Kidney capillary endothelial cell (primary cell): ENCODE measurements at places on chromosomes 16 and 17.

- no peak for DNase-seq
Measured at GRCh38 chr16:53901408-53901807, 197.5 kb downstream of the FTO start.

DNA sequence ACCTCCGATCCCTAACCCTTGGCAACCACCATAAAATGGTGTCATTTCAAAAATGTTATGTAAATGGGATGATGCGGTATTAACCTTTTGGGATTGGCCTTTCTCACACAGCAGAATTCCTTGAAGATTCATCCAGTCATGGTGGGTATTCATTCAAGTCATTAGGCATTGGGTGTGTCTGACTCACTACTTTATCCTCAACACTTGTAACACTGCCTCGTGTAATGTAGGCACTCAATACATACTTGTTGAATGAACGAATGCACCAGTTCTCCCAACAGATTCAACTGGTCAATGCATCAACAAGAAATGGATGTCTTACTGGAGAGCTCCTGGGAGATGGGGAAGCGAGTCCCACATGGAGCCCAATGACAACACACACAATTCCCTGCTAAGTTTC, 21.8 kb upstream of the GAN start:
- DNase-seq: no peak

DNA sequence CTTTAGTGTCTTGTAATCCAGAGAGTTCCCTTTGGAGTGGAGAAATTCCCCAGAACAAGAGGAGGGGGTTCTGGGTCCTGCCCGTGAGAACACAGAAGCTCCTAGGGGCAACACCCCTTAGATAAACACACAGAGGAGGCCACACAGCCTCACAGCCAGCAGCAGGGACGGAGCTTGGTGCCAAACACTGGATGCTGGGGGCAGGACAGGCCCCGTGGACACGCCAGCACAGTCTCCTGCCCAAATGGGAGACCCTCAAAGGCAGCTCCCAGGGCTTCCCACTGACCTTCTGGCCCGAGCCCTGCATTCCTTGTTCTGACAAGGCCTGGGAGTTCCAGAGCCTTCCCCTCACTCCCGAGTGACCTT, 31.8 kb upstream of the JPH3 start:
- no peak for DNase-seq

GRCh38 chr17:69501591-69502468, 87.3 kb downstream of the MAP2K6 start:
- DNase-seq: no peak

- no peak for DNase-seq
Measured at GRCh38 chr17:1943436-1943831, 81.7 kb downstream of the RTN4RL1 start.

GRCh38 chr17:28390141-28390540, 15.9 kb downstream of the SLC46A1 start:
- no peak for DNase-seq

DNA sequence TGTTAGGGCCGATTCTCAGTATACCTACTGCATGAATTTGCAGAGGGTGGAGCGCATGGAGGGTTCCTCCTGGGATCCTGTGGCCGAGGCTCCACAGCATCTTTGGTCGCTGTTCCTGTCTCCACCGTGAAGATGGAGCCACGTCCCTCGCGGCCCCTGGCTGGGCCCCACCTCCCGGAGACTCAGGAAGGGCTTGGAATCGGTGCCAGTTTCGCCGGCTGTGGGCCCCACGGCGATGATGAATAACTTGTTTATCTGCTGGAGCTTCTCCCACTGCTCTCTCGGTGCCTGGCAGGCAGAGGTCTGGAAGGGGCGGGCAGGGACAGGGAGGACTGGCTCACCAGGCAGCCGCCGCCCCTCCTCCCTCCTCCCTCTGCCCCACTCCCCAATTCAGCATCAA, 8.1 kb downstream of the SLC5A11 start:
- no peak for DNase-seq

GRCh38 chr17:81387100-81388090, 7.9 kb upstream of the BAHCC1 start:
- DNase-seq: no peak

DNA sequence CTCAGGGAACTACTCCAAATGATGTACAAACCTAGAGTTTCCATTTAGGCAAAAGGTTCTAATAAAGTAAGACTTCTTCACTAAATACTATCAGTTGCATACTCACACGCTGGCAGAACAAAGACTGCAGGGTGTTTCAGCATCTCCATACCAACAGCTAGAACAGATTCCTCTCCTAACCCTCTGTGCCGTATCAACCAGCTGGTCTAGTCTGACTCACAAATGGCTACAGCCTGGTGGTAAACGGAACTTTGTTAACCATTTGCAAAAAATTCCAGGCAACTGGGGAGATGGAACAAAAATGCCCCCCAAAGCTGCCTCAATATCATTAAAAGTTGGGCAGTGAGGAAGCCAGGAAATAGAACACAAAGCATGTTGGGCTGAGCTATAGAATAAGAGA, 217.1 kb downstream of the GRIN2A start:
- DNase-seq: no peak

GRCh38 chr17:56936697-56937322, 23.0 kb upstream of the TRIM25 start:
- DNase-seq: no peak

DNA sequence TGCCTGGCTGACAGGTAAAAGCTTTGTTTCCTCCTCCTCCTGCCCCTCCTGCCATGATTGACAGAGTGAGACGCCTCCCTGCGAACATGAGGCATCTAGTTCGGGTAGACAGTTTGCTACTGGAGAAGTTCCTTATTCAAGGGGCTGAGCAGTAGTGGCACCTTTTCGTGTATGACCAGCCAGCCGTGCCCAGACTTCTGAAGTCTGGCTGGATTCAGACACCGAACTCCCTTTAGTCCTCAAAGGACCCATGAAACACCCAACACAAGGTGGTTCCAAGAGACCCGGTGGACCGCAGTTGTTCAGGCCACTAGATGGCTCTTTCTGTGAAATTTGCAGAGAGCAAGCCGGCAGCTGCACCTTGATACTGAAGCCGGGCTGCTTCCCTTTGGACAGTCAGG, 192.8 kb downstream of the XYLT1 start:
- no peak for DNase-seq

- DNase-seq: no peak
Measured at GRCh38 chr17:64024781-64025731, 4.6 kb upstream of the ICAM2 start.

GRCh38 chr16:87560428-87561199, 41.7 kb upstream of the JPH3 start:
- no peak for DNase-seq

DNA sequence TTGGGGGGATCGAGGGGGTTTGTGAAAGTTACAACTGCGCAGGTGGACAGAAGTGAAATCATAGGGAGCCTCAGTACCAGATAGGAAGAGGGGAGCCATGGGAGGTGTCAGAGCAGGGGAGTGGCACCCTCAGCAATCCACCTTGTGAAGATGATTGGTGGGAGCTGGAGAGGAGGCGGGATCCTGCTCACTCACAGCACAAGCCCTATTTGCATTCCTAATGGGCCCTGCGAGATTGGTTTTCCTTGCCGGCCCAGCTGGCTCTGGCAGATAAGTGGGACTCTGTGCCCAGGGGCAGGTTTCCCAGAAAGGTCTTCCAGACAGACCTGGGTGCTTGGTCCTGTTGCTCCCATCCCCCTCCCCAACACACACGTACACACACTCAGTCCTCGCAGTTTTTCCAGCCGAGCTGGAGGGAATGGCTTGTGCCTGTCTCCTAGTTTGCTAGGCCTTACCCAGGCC, 9.4 kb downstream of the WNT3 start:
- DNase-seq: no peak

DNA sequence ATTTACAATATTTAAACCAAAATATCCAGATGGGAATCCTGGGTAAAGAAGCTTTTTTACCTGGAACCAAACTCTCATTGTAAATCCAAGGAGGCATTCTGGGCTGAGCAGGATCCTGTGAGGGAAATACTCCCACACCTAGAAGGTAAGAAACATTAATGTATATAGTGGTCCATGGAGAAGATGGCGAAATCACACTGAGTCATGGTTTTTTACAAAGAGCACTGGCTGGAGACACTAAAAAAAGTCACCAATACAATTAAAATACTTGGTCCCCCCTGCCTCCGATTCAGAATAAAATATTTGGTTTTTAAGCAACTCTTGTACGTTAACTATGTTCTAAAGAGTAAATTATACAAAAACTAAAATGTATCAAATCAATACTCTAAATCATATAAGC, 32.9 kb downstream of the SYNRG start:
- DNase-seq: no peak

DNA sequence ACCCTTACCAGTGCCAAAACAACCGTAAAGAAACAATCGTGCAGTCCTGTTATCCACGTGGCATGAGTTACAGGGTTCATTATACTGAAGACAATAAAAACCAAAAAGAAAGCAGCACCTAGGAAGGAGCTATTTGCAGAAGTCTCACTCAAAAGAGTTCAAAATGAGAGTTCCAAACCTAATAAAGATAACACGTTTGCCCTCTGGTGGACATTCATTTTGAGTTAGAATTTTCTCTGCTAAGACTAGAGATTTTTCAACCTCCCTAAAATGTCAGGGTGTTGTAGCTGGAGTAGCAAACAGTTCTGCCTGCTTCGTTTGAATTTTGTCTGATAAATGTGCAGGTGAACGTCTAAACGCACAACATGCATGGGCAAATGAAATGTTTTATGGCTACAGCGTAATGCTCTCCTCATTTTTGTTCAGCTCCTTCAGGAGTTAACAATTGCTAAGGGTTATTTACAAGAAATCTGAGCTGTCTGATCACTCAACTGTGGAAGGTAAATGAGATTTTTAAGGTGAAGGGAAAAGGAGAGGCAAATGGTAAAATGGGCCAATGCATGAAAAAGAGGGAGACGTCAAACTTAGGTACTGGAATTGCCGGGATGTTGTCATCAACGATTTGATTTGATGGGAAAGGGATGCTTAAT, 1067.9 kb upstream of the EEF2KMT start:
- DNase-seq: no peak

DNA sequence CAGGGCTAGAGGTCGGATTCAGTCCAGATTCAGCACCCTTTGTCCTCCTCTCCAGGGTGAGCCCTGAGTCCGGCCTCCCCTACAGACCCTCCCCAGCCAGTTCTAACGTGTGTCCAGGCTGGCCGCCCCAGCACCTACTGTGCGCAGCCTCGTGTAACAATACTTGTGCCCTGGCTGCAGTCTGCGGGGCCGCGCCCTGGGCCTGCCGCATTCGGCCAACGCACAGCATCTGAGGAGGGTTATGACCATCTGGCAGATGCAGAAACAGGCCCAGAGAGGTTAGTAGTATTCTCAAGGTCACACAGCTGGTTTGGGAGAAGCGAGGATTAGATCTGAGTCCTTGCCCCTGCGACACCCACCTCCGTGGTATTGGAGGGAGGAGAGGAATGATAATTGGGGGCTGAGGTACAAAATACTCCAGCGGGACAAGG, 968 bp downstream of the RIPOR1 start:
- DNase-seq: no peak

DNA sequence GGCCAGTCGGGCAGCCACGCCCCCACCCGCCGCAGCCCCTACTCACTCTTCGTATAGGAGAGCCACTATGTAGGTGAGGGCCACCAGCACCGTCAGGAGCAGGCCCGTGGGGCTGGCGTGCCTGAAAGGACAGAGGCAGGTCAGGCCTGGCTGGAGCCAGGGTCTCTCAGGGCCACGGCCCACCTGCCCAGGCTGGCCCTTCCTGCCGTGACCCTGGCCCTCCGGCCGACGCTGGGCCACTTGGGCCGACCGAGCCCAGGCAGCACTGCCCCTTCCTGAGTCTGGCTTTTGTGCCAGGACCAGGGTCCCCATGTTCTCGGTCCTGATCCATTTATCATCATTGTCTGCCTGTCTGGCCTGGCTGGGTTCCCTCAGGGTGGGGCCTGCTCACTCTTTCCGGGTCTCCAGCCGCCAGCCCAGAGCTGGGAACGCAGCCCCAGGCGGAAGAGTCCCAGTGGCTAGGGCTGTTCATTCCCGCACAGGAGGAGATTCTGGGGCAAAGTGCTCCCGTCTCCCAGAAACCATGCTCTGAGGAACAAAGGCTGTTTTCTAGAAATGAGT, 10.1 kb upstream of the RASD1 start:
- no peak for DNase-seq

DNA sequence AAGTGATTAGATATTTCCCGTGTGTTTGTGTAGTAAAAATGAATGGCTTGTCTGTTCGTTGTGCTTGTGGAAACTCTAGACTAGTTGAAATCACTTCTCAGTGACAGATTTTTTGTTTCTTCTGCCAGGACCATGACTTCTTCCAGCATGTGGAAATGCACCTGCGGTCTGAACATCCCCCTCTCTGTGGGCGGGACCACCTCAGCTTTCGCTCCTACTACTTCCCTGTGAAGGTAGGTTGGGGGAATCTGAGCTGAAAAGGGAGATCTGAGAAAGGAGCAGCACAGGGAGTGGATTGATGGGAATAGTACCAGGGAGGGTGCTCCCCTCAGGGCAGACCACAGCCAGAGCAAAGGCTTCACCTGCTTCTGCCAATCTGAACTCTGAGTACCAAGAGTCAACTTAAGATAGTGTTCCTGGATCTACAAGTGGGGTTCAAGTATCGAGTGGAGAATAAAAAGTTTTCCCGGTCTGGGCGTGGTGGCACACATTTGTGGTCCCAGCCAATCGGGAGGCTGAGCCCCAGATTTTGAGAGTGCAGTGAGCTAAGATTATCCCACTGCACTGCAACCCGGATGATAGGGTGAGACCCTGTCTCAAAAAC, 47.5 kb downstream of the SF3B3 start:
- DNase-seq: no peak

- DNase-seq: no peak
Measured at GRCh38 chr16:73048292-73049080, 558 bp upstream of the ZFHX3 start.

DNA sequence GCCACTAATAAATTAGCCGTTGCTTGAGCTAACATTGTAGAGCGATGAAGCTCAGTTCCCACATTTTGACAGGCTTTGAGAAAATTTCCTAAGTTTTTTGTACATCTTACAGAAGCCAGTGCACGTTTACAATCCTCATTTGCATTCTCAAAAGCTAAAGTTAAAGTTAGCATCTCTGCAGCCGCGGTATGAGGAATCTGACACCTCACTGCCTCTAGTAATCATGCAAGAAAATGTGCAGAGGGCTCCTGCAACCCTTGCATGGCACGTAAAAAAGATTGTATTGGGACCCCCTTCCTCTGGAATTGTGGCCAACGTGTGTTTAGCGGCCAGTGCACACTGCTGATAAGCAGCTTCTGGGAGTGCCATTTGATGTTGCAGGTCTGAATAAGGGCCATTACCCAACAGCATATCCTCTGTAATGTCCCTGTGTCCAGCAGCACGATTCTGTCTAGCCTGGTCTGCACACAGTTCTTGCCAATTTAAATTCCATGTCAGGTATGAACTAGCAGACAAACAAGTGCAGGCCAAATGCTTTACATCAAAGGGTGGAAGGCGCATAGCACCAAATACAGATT, 12.4 kb upstream of the ZNF689 start:
- no peak for DNase-seq

GRCh38 chr17:603406-604114, 111.1 kb downstream of the VPS53 start:
- DNase-seq: no peak

DNA sequence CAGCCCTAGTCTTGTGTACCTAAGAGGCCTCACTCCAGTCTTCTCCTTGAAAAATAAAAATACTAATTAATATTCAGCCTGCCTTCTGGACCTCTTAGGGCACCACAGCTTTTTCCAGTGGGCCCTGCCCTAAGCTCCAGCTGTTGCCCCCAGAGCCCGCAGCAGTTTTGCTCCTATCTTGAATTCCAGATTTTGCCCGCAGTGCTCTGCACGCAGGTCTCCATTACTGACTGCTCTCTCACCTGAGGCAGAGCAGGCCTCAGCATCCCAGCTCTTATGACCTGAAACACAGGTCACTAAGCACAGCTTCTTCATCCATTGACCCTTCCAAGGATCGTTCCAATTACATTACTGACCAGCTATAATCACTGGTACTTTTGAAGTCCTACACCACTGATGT, 28.4 kb upstream of the NAGLU start:
- DNase-seq: no peak
